ENCODE measurements at places on chromosomes 16 and 17.

GRCh38 chr17:4446326-4447071 is 12.8 kb downstream of the SPNS3 start:
- no peak for DNase-seq

DNA sequence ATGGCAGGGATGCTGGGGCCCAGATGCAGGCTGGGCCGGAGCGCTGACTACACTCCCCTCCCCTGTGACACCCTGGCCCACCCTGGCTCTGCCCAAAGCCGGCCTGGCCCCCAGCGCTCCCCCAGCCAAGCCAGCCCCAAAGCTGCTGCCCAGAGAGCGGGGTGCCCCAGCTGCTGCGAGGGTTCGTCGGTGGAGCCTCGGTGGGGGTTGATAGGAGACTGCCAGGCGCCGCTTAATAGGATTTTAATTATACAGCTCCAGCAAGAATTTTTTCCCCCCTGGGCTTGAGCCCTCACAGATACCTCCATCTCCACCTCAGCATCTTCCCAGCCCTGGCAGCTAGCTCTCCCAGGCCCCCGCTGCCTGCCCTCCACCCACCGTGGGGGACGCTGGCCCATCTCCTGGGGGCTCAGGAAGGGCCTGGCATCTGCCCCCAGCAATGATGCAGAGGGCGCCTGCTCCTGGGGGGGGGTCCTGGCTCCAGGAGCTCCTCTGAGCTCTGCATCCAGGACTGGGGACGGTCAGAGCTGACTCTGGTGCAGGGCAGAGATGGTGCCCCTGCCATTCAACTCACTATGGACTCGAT is 36.8 kb upstream of the DLX4 start:
- no peak for DNase-seq

DNA sequence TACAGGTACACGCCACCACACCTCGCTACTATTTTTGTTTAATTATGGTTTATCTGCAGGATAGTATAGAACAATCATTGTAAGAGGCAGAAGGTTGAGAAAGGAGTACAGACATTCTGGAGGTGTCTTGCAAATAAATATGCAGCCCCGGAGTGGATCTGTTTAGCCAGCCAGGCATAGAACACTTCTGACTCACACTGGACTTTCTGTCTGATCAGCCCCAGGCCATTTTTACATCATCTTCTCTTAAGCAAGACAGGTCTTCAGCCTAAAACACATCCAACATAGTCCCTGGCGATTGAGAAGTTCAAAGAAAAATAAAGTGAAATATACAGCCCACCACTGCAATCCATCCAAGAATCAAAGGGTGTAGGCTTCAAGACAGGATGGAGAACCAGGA is 81.4 kb downstream of the XYLT1 start:
- DNase-seq, result no peak

- no peak for DNase-seq
Measured at GRCh38 chr16:7420079-7420478, 87.4 kb downstream of the RBFOX1 start.

DNA sequence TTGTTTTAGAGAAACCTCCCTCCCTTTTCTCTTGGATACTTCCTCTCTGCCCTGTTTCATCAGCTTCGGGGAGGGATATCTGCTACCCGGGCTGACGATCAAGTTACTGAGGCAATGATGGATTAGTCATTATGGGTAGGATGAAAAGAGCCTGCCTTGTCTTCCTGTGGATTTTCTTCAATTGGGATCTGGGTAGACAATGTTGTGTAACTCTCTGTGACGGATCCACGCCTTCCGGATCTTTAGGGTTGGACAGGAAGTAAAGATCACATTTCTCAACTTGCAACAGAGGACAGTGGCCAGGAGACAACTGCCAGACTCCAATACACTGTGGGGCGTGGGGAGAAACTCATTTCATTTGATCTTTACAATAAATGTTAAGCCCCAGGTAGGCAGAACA is 11.3 kb upstream of the CHST6 start:
- no peak for DNase-seq

GRCh38 chr17:38578229-38579082 is 27.3 kb downstream of the SRCIN1 start:
- DNase-seq, result no peak

DNA sequence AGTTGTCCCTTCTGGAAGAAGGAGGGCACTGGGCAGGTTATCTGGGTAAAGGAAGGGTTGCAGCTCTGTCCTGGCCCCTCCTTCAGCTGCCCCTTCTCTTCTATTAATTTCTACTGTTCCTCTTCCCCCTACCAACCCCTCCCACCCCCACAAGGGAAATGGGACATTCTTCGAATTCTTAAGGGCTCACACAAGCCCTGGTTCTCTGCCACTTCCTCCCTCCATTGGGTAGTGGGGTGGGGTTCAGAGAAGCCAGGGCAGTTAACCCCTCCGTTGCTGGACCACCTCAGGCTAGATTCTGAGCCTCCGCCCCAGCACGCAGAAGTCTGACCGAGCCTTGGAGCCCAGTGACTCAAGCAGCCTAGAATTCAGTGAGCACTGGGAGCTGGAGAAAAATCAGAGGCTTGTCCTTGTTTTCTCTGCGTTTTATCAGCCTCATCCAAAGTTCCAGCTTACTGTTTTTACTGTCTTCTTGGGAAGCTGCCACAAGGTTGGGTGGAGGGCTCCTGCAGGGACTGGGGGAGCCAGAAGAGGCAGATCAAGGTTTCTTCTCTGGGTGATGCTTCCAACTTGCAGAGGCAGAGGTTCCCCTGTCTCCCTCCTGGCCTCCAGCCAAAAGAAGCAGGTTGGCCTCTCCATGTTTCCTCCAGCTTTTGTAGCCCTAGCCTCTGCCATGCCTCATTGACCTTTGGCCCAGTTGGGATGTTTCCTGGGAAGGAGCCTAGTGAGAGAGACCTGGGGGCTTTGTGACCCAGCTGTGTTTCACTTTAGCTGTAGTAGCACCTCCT is 10.2 kb downstream of the LASP1 start:
- DNase-seq, result no peak

DNA sequence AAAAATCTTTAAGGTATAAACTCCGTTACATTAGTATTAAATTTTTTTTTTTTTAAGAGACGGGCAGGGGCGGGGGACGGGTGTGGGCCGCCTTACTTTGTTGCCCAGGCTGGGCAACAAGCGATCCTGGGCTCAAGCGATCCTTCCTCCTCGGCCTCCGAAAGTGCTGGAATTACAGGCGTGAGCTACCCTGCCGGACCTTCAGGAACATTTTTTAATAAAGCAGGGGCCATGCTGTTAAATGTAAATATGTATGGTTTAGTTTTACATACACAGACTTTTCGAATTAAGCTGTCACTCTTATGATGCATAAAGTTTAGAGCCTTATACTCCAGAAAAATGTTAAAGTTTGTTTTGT is 2.4 kb downstream of the PPM1D start:
- DNase-seq, result no peak

DNA sequence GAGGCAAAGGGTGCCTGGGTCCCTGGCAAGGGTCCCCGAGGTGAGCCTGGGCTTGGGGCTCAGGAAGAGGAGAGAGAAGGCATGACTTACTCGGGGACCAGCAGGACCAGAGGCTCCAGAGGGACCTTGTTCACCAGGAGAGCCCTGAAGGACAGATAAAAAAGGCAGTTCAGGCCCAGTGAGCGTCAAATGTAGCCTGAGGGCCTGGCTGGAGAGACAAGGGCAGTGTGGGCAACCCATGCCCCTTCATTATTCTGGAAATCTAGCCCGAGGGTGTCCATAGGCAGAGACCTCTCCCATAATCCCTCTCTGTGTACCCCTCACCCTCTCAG is 14.1 kb downstream of the COL1A1 start:
- DNase-seq, result no peak

DNA sequence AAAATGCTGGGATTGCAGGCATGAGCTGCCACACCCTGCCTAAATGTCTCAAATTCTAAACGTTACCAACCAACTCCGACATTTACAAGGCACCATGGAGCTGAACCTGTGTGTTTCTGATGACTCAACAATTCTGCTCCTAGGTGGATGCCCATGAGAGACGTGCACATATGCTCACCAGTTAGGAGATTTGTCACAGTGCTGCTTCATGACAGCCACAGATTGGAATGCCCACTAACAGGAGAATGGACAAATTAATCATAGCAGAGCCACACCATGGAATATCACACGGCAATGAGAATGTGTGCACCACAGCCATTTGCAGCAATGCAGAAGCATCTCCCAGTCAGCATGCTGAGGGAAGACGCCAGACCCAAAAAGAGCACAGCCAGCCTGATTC is 8.0 kb upstream of the KCNG4 start:
- no peak for DNase-seq

- no peak for DNase-seq
Measured at GRCh38 chr16:69598045-69598444, 32.3 kb downstream of the NFAT5 start.

- no peak for DNase-seq
Measured at GRCh38 chr16:55323637-55324271, at the start of gene IRX6. Gene IRX6, plus strand, starts transcription at chr16:55324203. Its CDS starts 889 bp downstream, at chr16:55325092.

DNA sequence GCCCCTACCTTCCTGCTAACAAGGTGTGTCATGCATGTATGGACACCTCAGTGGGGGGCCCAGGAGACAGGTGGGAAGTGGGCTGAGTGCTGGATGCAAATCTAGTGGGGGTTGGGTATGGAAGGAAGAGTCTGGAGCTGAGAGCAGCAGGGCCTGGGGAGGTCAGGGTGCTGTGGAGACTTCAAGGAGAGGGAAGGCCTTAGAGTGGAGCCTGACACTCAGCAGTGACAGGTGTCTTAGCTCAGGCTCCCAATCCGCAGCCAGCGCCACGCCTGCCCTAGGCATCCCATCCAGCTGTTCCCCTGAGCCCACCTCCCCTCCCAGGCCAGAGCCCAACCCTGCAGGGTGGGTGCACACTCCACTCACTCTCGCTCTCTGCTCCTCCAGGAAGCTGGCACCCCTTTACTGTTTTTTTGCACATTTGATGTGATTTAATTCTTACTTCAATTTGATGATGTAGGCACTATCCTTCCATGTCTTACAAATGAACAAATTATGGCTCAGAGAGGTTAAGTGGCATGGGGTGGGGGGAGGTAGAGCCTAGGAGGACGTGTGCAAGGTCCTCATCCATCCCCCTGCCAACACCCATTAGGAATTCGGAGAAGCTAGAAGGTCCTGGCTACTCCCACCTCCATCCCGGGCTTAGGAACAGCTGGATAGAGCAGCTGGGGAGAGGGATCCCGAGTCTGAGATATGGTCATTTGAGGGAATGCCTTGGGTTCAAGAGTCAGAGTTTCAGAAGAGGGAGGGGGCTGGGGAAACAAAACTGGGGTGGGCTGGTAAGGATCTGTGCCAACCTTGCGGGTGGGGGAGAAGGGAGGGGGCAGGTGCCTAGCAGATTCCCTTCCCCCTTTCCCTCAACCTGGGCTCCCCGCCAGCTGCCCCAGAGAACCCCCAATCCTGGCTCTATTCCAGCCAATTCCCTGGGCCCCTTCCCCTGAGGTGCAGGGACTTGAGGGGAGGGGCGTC is 2.1 kb downstream of the FAM171A2 start:
- no peak for DNase-seq

GRCh38 chr17:15981208-15981607 is 18.3 kb downstream of the ZSWIM7 start:
- peak; percentile 62 for DNase-seq

GRCh38 chr16:30374538-30374937 is at the start of gene MYL11:
Gene MYL11, plus strand, starts transcription at chr16:30374802. Its CDS starts 56 bp downstream, at chr16:30374858.
- no peak for DNase-seq

- DNase-seq, result no peak
Measured at GRCh38 chr16:23947838-23948237, 112.1 kb downstream of the PRKCB start.

DNA sequence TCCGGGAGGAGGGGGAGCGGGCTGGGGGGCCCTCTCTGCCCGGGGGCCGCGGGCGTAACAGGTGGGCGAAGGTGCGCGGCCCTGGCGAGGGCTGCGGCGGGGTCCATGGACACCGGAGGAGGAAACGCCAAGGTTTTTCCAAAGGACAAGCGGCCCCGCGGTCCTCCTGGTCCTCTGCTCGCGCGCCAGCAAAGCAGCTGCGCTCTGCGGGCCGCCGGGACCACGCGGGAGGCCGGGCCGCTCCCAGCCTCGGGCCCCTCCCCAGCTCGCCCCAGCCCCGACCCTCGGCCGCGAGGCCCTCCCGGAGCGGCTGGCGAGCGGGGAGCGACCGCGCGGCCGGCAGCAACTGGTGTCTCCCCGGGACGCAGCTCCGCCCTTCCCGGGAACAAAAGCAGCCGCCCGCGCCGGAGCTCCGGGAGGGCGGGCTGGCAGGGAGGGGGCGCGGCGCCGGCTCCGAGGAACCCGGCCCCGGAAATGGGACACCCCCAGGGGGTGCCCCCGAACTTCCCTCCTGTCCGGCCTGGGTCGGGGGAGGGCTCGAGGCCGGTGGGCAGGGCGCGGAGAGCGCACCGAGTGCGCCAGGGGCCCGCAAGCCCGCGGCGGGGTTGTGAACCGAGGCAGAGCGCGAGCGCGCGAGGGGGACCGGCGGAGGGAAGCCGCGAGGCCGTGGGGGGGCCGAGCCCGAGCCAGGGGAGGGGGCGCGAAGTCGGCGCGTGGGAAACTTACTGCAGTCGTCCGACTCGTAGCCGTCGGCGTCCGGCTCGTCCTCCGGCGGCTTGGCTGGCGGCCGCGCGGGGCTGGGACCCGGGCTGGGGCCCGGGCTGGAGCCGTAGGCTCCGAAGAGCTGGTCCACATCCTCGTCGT is 837 bp downstream of the DOC2B start:
- no peak for DNase-seq

DNA sequence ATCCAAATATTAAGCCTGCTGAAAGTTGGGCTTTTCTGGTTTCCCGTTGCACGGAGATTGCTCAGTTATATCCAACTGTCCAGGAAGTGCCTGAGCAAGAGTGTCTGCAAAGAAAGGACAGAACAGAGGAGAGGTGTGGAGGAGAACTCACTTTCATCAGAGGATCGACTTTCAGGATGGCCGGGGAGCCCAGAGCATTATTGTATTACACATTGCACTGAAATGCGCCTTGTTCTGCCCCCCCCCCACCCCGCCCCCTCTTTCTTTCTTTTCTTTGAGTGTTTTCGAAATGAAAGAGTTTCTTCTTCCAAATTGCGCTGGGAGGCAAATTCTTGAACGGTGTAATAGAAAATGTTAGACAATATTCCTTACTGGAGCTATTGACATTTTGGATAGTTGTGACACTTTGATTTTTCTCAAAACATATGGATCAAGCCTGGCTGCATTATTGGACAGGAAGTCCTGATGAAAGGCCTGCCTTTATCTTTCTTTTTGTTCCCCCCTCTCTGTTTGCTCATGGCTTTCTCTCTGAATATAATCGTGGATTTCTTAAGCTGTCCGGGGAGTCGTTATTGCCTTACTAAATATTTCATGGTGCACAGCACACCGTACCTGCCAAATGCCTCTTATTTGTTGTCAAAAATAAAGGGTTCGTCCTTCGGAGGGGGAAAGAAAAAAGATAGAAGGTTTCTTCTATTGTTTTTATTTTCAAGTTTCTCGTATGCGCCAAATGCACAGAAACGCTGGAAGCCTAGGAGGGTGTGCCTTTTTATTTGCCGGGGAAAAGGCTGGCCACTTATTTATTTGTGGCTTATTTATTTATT is 110.8 kb downstream of the IRX3 start:
- no peak for DNase-seq

DNA sequence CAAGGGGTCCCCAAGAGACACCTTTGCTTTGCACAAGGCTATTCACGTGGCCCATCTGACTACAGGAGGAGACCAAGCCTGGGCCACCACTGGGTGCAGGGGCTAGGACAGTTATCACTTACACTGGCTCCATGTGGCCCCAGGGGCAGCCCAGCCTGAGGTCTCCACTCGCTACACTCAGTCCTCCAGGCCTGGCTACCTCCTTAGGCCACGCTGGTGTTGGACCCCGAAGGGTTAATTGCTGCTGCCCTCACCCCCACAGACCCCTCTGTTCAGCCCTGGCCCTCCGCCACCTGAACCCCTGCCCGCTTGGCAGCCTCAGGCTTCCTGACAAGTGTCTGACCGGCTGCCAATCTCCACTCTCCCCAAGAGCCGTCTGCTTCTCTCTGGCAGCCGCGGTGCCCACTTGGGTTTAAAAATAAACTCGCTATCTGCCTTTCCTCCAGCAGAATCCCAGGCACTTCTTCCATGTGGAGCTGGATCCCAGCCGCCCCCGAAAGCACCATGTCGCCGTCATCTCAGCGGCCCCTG is 27.8 kb downstream of the ADAM11 start:
- no peak for DNase-seq

Data from activated CD4-positive, alpha-beta T cell treated with anti-CD3 and anti-CD28 coated beads, Interleukin-2, amount 50 U/mL, for 16 hours (primary cell).